ENCODE measurements at places on chromosomes 6 and 20. TPM values are rescaled to one million over a fixed set of nuclear protein-coding genes. Genes with fewer than 3 reads are reported as not detected.
A peak's percentile ranks its signal among the peaks of the same experiment; 100 is the strongest.

GRCh38 chr20:8788275-8788674, 280.6 kb upstream of the PLCB4 start:
- no peak for DNase-seq
- no peak overlapping the region for H3K27ac ChIP-seq
- H3K27me3 ChIP-seq: no peaks in the 10 kb centered on the region
- H3K4me3 ChIP-seq: no peak overlapping the region
- H3K4me1 ChIP-seq: no peaks in the 10 kb centered on the region

CST2 gene
- total RNA-seq: not detected

- H3K4me1 ChIP-seq: no peaks in the 10 kb centered on the region
- no peaks in the 10 kb centered on the region for H3K27me3 ChIP-seq
- no peak for DNase-seq
- no peak overlapping the region for H3K27ac ChIP-seq
- no peaks in the 10 kb centered on the region for H3K36me3 ChIP-seq
Measured at GRCh38 chr6:115467726-115468125, 593.0 kb downstream of the FRK start.

EFCAB8 gene
- not detected for total RNA-seq

- H3K27me3 ChIP-seq: no peaks in the 10 kb centered on the region
- no peaks in the 10 kb centered on the region for H3K36me3 ChIP-seq
- H3K27ac ChIP-seq: peak overlapping the region; percentile 13
Measured at GRCh38 chr6:18328070-18328469, 59.1 kb upstream of the RNF144B start.

DNA sequence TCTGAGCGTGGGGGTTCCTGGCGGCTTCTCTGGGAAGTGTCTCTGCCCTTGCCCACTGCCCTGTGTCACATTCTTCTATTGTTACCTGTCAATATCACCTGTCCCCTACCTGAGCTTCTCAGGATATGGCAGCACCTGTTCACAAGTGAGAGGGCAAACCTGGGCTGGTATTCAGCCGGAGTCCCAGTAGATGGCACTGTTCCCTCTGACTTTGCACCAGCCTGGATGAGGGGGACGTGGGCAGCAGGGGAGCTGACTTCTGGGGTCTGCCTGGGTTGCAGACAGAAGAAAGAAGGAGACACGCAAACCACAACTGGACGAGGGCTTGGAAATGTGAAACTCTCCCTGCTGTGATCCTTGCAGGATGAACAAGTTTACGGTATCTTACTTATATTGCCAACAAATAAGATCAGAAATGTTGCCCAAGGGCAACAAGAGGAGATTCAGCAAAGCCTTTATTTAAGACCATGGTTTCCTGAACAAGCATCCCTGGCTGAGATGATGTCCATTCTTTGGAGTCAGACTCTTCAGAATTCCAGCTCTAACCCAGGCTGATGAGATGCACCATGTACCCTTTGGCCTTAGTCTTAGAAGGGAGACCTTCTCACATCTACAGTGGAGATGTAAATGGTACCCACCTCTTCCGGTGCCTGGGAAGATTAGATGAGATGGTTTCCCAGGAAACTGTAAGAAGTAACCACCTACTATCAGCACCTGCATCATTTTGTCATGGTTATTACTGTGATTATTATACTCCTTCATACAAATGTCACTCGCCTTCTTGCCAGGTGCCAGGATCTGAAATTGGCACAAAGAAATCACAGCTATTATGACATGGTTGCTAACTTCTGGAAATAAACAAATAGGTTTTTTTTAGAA, 400.0 kb upstream of the CDH4 start:
- no peak for DNase-seq
- no peaks in the 10 kb centered on the region for H3K27me3 ChIP-seq
- H3K4me3 ChIP-seq: no peak overlapping the region
- H3K36me3 ChIP-seq: no peaks in the 10 kb centered on the region
- no peaks in the 10 kb centered on the region for H3K4me1 ChIP-seq

GRCh38 chr6:147022041-147022440, 182.2 kb upstream of the STXBP5 start:
- H3K27me3 ChIP-seq: no peaks in the 10 kb centered on the region
- no peak overlapping the region for H3K27ac ChIP-seq
- DNase-seq: no peak

DNA sequence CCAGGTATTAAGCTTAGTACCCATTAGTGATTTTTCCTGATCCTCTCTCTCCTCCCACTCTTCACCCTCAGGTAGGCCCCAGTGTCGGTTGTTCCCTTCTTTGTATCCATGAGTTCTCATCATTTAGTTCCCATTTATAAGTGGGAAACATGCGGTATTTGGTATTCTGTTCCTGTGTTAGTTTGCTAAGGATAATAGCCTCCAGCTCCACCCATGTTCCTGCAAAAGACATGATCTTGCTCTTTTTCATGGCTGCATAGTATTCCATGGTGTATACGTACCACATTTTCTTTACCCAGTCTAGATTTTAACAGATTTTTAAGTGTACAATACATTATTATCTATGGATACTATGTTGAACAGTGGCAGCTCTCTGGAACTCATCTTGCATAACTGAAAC, 44.4 kb downstream of the CYP24A1 start:
- no peaks in the 10 kb centered on the region for H3K4me1 ChIP-seq
- H3K27me3 ChIP-seq: no peaks in the 10 kb centered on the region
- no peak for DNase-seq
- no peak overlapping the region for H3K27ac ChIP-seq
- no peak overlapping the region for H3K4me3 ChIP-seq
